Cerebellum (tissue), 4 donors: ENCODE measurements at places on chromosomes 5 and 9.

DNA sequence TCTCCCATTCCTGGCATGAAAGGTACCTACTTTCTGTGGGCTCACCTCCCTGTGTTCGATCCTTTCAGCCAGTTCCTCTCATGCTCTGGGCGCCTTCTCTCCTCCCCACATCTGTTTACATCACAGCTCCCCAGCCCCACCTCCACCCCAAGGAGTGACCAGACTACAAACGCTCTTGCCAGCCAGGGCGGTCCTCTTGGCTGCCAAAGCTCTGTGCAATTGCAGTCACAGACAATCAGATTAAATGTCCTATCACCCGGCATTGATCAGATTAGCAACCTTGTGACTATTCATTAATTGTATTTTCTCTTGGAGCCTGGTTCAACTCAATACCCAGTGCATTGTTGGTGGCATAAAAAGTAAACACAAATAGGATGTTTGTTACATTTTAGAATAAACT is 211.2 kb upstream of the TBCA start:
- no peak for DNase-seq

- DNase-seq = no peak
These were observed 149.7 kb downstream of the ESM1 start for GRCh38 chr5:54835647-54836046.

DNA sequence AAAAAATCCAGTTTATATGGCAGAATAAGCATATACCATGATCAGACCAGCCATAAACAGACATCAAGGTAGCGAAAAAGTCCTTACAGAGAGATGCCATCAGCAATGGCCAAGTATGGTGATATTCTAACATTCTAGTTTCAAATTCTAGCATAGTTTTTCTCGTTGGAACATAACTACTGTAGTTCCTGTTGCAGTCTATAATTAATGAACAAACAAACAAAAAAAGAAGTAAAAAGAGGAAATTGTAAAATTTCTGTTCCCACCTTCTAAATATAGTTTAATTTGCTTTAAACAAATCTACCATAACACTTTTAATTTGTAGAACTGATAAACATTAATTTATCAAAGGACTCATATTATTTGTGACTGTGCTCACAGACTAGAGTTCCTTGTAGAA is 9.9 kb upstream of the CD180 start:
- no peak for DNase-seq

DNA sequence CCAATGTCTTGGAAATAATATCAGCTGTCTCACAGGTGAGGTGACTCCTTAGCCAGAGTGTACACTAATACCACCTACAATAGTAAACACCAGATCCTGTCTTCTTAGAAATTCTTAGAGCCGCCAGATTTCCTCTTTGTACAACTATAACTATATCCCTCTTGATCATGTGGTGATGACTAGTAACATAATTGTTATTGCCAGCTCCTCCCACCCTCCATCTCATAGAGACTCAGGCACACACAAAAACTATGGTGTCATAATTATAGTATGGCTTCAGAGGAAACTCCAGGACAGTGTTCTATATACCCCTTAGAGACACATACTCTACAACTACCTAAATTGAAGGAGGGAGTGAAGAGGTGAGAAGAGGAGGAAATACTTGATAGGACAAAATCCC is 33.1 kb downstream of the PGGT1B start:
- no peak for DNase-seq

- no peak for DNase-seq
These were observed 231.7 kb downstream of the SYK start for GRCh38 chr9:91033270-91033669.

GRCh38 chr5:132103969-132104391 is 30.4 kb downstream of the CSF2 start:
- DNase-seq = peak; percentile 68

- DNase-seq = no peak
These were observed 11.4 kb upstream of the GRIN1 start for GRCh38 chr9:137127301-137128157.
